ENCODE measurements at places on chromosomes 1 and 21.

GRCh38 chr1:231240883-231241735, at the start of gene GNPAT:
Gene GNPAT, plus strand, starts transcription at chr1:231241212. Its CDS starts 167 bp downstream, at chr1:231241379.
- no peak for DNase-seq

DNA sequence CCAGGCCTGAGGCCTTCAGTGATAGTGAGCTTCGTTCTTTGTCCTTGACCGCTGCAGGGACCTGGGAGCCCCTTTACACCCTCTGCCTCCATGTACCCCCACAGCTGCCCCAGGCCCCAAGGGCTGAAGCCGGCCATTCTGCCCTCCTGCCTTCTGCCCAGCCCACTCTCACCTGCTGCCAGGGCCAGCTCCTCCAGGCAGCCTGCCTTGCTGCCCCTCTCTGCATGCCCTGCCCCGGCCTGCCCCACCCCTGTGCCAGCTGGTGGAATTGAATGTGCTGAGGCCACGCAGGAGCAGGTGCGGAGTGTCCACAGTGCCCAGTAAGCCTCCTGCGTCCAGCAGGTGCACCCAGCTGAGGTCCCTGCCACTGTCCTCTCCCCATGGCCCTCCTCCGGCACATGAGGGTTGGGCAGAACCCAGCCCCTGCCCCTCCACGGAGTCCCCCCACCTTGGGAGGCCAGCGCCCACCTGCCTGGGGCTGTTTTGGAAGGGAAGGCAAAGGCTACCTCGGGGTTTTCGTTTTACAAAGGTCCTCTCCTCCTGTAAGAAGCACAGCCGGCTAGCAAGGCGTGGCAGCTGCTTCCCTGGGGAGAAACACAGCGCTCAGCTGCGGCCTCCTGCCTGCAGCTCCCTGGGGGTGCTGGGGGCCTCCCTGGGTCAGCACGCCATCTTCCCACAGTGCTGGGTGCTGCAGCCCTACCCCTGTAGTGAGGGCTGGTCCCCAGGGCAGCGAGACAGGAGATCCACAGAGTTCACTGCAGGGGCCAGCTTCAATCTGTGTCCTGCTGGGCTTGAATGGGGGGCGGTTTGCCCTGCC, 21.0 kb downstream of the MMEL1 start:
- DNase-seq = no peak

DNA sequence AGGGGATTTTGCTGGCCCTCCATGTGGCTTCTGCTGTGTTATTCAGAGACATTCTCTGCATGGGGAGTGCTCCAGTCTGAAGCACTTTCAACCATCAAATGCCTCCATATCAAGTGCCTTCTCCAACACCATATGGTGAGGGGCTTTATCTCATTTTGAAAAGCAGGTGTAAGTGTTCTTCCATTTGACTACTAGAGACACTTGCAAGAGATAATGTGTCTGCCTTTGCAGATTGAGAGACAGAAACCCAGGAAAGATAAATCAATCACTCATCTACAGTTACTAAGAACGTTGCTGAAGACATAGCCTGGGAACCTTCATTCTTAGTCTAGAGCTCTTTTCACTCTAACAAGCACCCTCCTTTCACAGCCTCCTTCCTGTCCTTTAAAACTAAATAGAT, 29.5 kb upstream of the REG4 start:
- DNase-seq = no peak

- DNase-seq = no peak
Observed at GRCh38 chr1:11027316-11027715, 14.9 kb downstream of the TARDBP start.

DNA sequence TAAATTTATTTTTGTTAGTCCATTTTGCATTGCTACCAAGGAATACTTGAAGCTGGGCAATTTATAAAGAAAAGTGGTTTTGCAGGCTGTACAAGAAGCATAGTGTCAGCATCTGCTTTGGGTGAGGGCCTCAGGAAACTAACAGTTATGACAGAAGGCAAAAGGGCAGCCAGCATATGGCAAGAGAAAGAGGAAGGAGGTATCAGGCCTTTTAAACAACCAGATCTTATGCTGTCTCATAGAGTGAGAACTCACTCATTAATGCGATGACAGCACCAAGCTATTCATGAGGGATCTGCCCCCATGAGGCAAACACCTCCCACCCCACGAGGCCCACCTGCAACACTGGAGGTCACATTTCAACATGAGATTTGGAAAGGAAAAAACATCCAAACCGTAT, 898.4 kb downstream of the KCNT2 start:
- DNase-seq = no peak

- no peak for DNase-seq
Observed at GRCh38 chr1:162068301-162068700, 1.2 kb upstream of the NOS1AP start.

- DNase-seq = no peak
Observed at GRCh38 chr1:154866257-154867063, 3.6 kb downstream of the KCNN3 start.

- DNase-seq = no peak
Observed at GRCh38 chr1:214012418-214012817, 24.6 kb downstream of the PROX1 start.

DNA sequence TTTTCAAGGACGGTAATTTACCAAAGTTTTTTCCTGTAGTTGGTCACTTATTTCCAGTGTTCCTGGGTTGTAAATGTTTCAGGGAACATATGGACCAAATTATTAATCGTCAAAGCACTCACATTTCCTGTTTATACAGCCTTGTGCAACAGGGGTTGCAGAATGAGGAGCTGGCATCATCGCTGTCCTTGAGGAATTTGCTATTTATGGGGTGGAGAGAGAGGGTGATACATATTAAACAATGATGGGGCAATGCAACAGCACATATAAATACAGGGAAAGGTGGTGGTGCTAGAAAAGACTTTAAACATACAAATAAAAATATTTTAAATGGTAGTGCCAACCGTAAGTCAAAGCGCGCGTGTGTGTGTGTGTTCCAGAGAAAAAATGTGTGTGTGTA, 369.8 kb downstream of the NPHP4 start:
- DNase-seq = peak; percentile 2

DNA sequence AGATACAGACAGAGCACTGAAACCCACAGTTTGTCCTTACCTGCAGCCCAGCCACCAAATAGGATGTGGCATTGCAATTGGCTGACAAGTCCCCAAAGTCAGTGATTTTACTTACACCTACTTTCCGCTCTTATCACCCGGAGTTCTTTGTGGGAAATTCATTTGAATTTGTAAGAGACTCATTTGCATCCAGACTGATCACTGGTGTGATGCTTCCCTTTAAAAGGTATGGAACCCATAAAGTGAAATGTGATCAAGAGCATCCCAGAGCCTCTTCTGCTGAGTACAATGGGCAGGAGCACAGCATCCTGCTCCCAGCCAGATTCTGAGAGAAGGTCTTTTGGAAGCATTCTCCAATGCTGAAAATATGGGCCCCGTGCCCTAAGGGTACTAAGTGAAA, 161.4 kb downstream of the DAB1 start:
- no peak for DNase-seq

DNA sequence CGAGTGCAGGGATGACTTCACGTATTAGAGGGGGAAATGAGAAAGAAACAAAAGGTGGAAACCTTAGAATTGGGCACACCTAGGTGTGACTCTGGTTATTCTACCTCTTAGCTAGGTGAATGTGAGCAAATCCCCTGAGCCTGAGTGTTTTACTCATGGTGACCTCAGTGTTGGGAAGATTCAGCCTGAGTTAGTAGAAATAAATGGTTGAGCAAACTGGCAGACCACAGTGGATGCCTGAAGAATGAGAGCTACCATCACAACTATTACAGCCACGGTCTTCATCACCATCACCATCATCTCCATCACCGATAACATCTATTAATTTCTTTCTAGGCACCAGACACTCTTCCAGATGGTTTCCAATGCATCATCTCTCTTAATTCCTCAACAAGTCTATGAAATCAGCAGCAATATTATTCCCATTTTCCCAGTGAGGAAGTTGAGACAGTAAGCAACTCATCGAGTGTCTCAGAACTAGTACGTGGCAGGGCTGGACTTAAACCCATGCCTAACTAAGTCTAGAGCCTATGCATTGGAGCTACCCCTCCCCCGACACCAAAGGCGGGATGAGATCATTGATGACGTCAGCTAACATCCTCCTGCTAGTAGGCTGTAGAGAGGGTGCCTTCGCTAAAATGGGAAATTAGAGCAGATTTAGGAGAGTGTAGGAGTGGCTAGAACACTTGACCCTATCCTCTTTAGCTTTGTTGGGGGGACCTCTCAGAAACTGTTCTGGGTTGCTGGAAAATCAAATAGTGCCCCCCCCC, 7.9 kb upstream of the KAZN start:
- DNase-seq = no peak

DNA sequence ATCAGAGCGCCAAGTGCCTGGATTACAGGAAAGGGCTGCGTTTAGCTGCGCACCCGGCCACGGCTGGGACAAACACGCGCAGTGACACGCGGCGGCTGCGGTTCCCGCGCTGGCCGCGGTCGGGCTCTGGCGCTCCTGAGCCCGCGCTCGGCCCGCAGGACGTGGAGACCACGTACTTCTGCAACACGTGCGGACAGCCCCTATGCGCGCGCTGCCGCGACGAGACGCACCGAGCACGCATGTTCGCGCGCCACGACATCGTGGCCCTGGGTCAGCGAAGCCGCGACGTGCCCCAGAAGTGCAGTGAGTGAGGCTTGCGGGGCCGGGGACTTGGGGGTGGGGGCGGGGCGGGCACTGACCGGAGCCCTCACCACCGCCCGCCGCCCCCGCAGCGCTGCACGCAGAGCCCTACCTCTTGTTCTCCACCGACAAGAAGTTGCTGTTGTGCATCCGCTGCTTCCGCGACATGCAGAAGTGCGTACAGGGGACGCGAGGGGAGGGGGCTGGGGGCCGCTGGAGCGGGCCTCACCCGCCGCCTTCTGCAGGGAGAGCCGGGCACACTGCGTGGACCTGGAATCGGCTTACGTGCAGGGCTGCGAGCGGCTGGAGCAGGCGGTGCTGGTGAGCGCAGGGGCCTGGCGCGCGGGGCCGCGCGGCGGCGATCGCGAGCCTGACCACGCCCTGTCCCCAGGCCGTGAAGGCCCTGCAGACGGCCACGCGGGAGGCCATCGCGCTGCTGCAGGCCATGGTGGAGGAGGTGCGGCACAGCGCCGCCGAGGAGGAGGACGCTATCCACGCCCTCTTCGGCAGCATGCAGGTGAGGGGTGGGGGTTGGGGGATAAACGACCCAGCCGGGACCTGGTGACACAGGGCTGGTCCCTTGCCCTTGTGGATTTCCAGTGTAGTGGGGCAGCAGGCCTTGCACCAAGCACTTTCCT, 3.1 kb downstream of the RNF207 start:
- DNase-seq = no peak

- DNase-seq = no peak
Observed at GRCh38 chr1:23102289-23102688, 66.4 kb downstream of the LUZP1 start.
